Activated T-helper 1 cell treated with anti-CD3 and anti-CD28 coated beads, Interleukin-2, amount 50 U/mL, for 16 hours (primary cell): ENCODE measurements at places on chromosomes 13 and 19.

DNA sequence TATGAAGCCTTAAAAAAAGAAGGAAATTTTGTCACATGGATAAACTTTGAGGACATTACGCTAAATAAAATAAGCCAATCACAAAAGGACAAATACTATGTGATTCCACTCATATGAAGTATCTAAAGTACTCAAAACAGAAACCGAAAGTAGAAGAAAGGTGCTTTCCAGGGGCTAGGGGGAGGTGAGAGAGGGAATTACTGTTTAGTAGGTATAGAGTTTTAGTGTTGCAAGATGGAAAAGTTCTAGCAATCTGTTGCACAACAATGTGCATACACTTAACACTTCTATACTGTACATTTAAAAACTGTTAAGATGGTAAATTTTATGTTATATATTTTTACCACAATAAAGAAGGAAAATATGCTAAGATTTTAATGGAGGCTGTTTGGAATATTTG lies 83.0 kb downstream of the POLR1D start:
- no peak for DNase-seq

DNA sequence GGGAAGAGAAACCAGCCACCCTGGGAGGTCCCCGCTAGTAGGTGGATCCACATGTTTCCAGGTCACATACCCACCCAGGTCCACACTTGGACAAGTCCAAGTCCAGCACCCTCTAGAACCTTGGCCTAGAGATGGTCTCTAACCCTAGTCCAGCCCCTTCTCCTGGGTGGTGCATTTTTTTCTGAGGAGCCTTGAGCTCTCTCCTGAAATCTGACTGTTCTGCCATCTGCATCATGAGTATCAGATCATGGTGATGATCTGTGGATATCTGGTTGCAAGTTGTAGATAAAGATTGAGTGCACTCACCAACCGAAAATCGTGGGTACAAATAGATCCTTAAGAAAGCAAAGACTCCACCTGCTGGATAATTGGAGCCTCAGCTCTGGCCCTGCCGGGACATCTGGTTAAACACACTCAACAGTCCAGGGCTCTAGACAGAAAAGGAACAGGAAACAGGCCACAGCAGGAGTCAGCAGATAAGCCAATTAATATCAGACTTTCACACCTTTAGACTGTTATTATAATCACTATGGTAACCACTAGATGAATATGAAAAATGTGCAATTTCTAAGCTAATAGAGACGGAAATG lies 41.1 kb downstream of the GPR12 start:
- no peak for DNase-seq

DNA sequence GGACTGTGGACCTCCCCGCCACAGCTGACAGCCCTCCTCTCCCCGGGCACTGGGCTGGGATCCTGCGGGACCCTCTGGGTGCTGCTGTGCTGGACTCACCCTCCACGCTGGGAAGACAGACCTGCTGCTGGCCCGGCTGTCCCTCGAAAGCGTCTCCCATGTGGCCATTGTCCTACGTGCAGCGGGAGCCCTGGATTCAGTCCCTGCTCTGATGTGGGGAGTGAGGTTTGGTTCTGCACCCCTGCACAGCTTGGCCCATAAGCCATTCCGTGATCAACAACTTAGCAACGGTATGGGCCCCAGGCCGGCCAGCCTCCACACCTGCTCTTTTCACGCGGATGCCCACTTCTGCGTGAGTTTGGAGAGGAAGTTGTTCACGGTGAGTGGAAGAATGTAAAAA lies 195.2 kb downstream of the TEX29 start:
- no peak for DNase-seq

- no peak for DNase-seq
Observed at GRCh38 chr13:94160875-94161274, 318.6 kb downstream of the DCT start.

- DNase-seq: no peak
Observed at GRCh38 chr19:39479916-39480315, 722 bp upstream of the TIMM50 start.

DNA sequence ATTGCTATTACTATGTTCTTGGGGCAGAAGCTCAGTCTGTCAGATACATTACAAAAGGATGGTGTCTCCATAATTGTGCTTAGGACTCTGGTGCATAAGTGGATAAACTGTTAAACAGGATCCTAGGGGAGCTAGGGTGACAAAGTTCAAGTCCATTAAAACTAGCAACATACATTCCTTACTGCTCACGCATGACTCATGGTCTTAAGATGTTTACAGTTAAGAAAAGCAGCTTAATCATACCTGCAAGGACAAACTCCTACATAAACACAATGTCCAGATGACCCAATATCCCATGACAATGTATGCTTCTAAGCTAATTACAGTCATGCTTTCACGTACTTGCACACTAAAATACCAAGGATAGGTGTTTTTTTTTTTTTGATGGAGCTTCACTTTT lies 3.5 kb upstream of the ZNF701 start:
- no peak for DNase-seq

GRCh38 chr19:20237773-20238623 lies 71.0 kb downstream of the ZNF486 start:
- peak; percentile 71 for DNase-seq

DNA sequence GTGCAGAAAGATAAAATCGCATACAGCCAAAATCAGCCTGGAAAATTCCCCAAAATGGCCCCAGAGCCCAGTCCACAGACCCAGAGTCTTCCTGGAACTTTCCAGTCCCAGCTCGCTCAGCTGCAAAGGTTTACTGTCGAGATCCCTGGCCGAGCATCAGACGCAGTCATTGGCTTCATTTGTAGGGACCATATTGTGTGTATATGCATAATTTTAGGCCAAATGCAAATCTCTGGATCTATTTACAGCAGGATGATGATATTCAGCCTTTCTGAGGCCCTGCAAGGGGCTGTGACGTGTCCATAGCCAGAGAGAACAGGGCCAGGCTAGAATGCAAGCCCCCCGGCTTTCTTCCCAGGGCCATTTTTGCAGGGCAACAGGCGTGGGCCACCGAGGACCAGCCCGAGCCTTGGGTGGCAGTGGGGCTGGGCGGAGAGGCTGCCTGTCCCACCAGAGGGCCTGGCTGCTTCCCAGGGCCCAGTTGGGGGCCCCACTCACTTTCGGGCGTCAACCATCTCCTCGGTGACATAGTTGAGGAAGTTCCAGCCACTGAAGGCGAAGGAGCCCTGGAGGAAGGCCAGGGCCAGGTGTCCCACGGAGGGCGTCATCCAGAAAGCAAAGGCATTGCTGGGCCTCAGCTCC lies 13.7 kb downstream of the SLC7A10 start:
- DNase-seq: no peak

GRCh38 chr13:107778094-107778493 lies 437.2 kb downstream of the LIG4 start:
- DNase-seq: no peak

- no peak for DNase-seq
Observed at GRCh38 chr13:107211073-107211472, 643.1 kb upstream of the ARGLU1 start.

DNA sequence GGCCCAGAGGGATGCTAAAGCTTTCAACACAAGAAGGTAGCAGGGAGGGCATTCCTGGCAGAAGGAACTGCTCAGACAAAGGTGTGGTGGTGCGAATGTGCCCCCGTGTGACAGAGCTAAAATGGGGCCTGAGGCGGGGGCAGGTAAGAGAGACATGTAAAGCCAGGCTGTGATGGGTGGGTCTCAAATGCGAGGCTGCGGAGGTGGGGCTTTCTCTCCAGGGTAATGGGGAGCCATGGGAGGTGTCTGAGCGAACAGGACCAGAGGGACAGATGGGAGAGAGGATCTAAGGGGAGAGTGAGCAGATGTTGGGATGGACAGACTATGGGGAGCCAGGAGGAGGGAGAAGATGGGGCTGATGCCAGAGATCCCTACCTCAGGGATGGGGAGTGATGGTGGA lies 44.7 kb upstream of the NFIC start:
- DNase-seq: no peak

DNA sequence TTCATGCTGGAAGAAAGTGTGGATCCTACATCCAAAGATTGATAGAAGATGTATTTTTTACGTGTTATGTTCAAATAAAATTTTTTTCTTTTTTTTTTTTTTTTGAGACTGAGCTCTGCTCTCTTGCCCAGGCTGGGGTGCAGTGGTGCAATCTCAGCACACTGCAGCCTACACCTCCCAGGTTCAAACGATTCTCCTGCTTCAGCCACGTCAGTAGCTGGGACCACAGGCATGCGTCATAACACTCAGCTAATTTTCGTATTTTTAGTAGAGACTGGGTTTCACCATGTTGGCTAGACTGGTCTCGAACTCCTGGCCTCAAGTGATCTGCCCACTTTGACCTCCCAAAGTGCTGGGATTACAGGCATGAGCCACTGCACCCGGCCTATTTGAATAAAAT lies 65.7 kb downstream of the KLF12 start:
- DNase-seq: no peak

DNA sequence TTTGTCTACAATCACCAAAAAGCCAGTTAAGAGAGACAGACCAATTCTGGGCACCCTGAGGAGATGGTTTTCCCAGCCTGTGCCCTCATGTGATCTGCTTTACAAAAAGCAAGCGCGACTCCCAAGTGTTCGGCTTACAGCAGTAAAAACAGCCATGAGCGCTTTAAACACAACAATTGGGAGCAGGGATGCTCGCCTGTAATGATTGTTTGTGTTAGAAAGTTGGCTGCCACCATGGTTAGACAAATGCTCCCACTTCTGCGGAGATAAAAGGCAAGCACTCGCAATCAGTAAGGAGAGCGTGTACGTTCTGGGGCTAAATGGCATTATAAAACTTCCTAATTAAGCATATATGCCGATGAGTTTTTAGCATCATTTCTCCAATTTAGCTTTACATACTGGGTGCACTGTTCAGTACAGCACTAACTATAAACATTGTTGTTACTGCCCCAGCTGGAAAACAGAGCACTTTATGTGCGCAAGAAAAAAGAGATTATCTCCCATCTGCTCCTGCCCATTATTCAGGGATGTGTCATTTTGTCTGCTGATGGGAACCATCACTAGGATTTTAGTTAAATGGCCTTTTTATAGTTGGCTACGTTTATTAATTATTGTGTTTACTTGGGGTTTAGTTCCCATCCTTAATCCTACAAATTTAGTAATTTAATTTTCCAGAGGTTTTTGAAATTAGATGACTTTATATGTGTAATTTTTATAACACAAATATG lies 309.3 kb upstream of the MAB21L1 start:
- DNase-seq: no peak

DNA sequence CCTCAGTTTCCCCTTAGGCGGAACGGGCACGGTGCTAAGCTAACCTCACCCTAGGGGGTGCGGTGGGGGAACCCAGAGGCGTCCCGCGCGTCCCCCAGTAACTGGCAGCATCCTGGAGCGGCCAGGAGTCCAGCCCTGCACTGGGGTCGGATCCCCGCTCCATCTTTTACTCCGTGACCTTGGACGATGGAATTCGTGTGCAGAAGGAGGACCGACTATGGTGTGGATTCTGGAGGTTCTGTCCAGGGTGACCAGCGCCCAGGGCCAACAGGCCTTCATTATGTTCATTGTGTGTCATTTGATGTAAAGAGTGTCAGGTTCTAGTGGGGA lies 630 bp downstream of the SPPL2B start:
- DNase-seq: no peak

DNA sequence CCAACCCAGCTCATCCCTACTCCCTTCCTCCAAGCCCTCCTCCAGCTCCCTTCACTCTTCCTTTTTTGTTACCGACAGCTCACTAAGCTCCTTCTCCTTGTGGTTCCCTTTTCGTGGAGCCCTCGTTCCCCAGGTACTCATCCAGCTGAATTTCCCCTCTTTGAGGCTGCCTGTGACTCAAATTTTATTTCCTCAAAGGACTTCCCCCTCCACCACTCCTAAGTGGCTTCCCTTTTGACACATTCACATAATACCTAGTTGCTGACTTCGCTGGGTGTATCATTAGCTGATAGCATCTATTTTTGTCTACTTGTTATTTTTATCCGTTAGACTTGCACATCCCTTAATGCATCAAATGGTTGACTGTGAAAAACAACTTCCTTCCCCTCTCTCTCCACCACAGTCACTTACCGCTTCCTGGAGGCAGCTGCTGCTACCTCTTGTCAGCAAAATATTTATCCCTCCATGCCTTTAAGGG lies 14.5 kb downstream of the FFAR2 start:
- peak; percentile 23 for DNase-seq

DNA sequence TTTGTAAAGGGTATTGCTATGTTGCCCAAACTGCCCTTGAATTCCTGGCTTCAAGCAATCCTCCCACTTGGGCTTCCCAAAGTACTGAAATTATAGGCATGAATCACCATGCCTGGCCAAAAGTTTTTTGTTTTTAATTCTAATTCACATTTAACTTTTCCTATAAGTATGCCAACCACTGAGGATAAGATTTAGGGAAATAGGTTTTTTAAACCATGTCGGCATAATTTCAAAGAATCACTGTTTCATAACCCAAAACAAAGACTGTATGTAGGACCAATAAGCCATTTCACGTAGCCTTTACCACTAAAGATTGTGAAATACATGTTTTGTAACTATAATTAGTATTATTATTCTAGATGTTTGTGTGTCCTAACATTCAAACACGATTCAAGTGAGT lies 8.2 kb downstream of the ZDHHC20 start:
- no peak for DNase-seq
